ENCODE measurements at places on chromosomes 1 and 21. TPM values are rescaled to one million over a fixed set of nuclear protein-coding genes. Genes with fewer than 3 reads are reported as not detected.

GRCh38 chr21:43921979-43922945 lies 57.2 kb downstream of the AGPAT3 start:
- DNase-seq = no peak

GRCh38 chr1:19300211-19300610 lies 11.6 kb upstream of the AKR7A3 start:
- no peak for DNase-seq

- DNase-seq = no peak
Observed at GRCh38 chr21:25809013-25809412, 74.2 kb downstream of the GABPA start.

DNA sequence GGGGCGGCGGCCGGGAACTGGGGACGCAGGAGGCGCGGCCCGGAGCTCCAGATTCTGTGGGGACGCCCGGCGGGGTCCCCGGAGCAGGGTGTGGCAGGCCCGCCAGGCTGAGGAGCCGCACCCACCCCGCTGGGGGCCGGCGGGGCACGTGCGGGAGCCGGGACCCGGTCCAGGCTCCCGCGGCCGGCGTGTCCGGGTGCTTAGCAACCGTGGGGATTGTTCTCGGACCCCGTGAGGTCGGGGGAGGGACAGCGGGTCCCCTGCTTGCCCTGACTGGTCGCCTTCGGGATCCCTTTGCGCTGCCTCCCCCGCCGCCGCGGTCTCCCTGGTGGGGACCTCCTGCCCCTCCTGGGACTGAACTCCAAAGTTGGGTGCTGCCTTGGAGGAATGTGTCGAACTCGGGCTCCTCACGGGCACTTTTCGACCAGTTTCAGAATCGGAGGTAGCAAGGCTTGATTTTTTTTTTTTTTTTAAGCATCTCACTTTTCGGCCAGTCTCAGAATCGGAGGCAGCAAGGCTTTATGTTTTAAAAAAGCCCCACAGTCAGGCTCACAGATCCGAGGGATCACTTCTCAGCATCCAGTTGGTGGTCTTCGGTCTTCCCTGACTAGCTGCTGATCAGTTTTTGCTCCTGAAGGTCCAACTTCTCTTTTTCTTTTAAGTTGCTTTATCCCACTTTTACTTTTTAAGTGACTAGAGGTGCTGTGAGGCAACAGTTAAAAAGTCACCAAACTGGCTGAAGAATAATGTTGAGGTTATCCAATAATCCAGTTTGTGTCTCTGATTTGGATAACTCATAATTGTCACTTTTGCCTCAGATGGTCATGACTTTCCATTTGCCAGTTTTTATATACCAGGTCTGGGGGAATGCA lies 648 bp downstream of the FAM76A start:
- DNase-seq = peak; percentile 28

- DNase-seq = no peak
Observed at GRCh38 chr1:29700491-29700890, 464.2 kb downstream of the PTPRU start.

- DNase-seq = no peak
Observed at GRCh38 chr1:89876463-89876862, 55.6 kb downstream of the LRRC8D start.

GRCh38 chr21:26117324-26117971 lies 53.1 kb downstream of the APP start:
- DNase-seq = no peak

DNA sequence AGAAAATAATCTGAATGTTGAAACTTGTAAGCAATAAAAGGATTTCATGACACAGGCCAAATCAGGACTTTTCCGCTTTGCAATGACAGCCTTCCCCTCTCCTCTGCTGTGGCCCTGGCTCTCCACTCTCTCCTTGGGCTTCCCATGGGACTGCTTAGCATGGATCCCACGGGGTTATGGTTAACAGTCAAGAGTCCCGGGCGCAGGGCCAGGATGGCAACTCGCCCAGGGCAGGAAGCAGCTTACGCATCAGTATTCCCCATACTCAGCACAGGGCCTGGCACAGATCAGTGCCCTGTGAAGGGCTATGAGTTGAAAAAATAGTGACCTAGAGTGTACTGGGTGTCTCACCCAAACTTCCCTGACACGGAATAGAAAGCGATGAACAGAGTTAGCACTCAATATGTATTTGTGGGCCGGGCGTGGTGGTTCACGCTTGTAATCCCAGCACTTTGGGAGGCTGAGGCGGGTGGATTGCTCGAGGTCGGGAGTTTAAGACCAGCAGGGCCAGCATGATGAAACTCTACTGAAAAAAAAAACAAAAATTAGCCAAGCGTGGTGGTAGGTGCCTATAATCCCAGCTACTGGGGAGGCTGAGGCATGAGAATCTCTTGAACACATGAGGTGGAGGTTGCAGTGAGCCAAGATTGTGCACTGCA lies 29.1 kb upstream of the GRHL3 start:
- DNase-seq = no peak

DNA sequence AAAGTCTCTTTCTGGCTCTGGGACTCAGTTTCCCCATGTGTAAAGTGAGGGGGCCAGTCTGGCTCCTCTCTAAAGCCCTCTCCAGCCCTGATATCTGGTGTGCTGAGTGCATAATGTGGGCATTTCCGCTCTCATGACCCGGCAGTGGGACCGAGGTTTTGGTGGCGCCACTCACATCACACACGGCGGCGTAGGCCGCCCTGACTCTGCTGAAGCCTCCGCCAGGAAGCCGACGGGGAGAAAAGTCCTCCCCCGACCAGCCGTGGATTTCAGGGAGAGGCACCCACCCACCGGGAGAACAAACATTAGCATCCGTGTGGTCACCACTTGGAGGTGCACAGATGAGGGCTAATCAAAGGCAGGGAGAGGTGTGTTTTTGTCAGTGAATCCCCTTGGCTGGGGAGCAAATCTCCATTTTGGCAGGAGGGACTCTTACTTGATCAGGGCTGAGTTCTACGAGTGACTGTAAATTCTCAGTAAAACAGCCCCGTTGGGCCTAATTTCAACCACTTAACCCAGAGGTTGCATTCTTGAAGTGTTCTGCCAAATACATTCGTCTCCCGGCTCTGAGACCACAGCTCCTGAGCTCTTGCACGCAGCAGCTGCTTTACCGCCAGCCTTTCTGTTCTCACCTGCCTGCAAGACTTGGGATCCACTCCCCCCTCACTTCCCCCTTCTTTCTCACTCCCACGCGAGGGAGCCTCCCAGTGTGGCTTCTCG lies 118.2 kb downstream of the FOXD2 start:
- no peak for DNase-seq

GRCh38 chr1:244800821-244801220 lies 34.6 kb upstream of the COX20 start:
- no peak for DNase-seq

GRCh38 chr1:231803353-231803752 lies 176.8 kb downstream of the DISC1 start:
- DNase-seq = no peak

- no peak for DNase-seq
Observed at GRCh38 chr1:172993640-172994039, 57.1 kb downstream of the TNFSF18 start.

DNA sequence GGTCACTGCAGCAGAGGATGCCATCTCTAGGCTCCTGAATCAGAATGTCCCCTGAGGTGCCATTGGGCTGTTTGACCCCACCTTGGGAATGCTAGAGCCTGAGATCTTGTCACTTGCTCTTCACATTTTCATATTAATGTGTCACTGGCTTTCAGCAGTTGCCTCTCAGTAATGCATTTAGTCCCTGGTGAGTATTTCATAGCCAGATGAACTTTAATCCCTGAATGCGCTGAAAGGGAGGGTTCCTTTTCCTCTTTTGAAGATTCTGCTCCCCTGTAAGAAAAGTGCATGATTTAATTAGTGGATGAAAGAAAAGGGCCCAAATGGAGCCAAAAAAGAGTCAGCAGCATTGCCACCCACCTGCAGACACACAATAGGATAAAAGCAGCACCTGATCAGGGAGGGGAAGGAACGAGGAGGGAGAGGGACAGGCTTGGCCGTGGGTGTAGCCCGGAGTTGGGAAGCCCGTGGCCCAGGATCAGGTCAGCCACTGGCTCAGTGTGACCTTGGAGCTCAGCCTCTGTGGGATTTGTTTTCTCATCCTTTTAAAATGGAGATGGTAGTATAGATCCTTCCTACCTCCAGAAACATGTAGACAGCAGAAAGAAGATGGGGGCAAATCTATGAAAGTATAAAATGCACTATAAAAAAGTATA lies 31.1 kb downstream of the ROR1 start:
- DNase-seq = no peak

DNA sequence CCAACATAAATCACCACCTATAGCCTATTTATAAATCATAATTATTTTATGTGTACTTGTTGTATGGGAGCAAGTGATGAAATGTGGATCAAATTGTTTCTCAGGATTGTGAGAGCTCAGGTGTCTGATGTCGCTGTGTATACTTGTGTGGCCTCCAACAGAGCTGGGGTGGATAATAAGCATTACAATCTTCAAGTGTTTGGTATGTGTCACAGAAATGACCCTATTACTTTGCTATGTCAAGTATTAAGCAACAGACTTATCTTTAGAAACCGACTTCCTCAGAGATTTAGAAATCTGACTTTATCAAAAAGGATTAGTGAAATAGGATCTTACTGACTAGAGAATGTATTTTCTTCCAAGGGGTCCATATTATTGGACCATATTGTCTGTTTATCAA lies 280.9 kb downstream of the TPR start:
- no peak for DNase-seq

DNA sequence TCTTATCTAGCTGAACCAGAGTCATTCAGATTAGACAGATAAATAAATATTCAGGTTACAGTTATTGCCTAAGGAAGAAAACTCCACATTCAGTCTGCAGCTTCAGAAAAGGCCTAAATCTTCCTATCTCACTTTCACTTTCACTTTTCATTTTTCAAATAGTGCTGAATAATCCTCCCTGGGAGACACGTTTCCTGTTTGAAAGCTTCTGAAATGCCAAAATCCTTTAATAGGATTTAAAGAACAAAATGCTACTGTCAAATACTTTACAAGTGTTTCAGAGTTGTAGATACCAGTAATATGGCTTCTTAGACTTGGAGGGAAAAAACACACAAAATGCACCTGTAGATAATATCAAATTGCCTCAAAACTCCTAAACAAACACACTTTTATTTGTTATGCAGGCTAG lies 3.9 kb downstream of the PSMB2 start:
- no peak for DNase-seq

DNA sequence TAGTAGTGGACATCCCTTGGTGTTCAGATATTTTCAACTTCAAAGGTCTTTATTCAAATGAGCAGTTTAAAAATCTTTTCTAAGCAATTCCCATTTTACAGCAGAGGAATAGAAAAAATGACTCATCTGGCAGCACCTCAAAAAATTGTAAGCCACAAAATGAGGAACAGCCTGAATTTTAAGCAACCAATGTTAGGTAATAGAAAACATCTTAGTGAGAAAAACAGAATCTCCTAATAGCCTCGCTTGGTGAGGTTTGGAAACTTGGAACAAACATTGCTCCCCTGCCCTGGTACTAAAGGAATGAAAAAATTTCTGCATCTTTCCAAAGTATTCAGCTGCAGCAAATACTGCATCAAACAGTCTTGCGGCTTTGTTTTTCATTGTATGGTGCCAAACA lies 264.4 kb downstream of the NTNG1 start:
- DNase-seq = no peak

DNA sequence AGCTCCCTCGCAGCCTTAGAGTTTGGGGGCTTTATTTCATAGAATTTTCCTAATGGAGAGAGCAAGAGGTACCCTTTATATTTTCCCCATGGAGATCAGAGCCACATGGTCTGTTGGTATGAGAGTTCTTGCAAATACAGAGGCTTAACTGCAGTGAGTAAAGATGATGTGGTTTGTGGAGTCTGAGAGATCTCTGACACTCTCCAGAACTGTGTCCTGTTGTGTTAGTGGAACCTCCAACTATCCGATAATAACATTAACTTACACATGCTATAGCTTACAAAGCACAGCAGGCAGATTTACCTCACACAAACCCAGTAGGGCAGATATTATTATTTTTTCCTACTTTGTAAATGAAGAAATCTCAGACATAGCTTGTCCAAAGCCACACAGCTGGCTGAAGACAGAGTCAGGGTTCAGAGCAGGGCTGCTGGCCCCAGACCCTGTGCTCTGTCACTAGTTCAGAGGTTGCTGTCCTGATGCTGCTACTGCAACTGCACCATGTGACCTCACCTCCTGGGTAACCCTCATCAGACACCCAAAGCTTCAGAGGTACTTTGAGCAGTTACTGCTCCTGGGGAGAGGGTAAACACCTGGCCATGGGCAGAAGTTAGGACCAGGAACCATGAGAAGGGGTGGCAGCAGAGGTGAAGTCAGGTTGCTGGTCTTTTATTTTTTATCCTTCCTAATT lies 384.8 kb upstream of the PROX1 start:
- DNase-seq = no peak

DNA sequence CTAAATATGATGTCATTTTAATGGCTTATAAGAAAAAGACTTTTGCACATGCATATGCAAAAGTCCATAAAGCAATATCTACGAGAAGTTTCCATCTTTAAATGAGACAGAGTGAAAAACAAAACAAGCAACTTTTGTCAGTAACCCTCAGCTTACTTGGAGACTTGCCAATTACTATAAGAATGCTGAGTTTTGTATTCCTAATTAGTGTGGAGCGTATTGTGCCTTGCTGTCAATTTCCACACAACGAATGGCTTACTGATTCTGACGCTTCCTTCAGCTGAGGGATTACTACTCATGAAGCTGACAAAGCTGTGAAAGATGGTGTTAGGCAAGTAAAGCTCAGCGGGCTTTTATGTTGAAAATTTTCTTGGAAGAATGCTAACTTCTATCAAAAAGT lies 440.4 kb upstream of the ADAMTS5 start:
- no peak for DNase-seq

- no peak for DNase-seq
Observed at GRCh38 chr1:67651031-67651430, 34.0 kb upstream of the GADD45A start.

GRCh38 chr1:248702714-248703113 lies at the start of gene OR14I1:
Gene OR14I1, minus strand, starts transcription at chr1:248702766.
- DNase-seq = no peak

- no peak for DNase-seq
Observed at GRCh38 chr1:111727056-111727455, 12.1 kb downstream of the INKA2 start.

GRCh38 chr1:230067419-230067870 lies 407 bp downstream of the GALNT2 start:
- no peak for DNase-seq

DNA sequence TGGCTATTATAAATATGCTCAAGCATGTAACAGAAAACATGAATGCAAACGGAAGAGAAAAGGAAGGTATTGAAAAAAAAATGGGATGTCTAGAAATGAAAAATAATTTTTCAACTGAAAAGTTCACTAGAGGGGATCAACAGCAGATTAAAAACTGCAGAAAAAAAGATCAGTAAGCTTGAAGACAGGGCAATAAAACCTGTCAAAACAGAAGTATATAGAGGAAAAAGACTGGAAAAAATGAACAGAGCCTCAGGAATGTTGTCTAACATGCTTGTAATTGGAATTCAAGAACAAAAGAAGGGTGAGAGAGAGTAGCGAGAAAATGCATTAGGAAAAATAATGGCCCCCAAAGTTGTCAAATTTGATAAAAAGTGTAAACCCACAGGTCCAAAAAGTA lies 29.6 kb downstream of the CRYAA start:
- DNase-seq = no peak

- DNase-seq = no peak
Observed at GRCh38 chr1:206851341-206852010, 13.9 kb upstream of the IL20 start.

Gene PADI3
- not detected for total RNA-seq

Gene IL19
- total RNA-seq = not detected

Gene SMPDL3B
- total RNA-seq = 8.4 TPM

Gene NGF
- total RNA-seq = 4.2 TPM

Gene MRAP
- total RNA-seq = not detected

Gene CCSAP
- total RNA-seq = 8.6 TPM

Gene HSD3B2
- total RNA-seq = 0.32 TPM

Gene ASCL5
- total RNA-seq = not detected

Gene MTARC1
- total RNA-seq = 10.8 TPM

Gene DEPDC1
- total RNA-seq = 9.9 TPM

Gene IL10RB
- total RNA-seq = 17.2 TPM
